AG20443 (cell line): ENCODE measurements at places on chromosomes 7 and 10.

GRCh38 chr7:124101173-124101768 is 68.4 kb upstream of the TMEM229A start:
- no peak for DNase-seq

GRCh38 chr7:116024826-116025809 is 5.4 kb downstream of the TFEC start:
- no peak for DNase-seq

DNA sequence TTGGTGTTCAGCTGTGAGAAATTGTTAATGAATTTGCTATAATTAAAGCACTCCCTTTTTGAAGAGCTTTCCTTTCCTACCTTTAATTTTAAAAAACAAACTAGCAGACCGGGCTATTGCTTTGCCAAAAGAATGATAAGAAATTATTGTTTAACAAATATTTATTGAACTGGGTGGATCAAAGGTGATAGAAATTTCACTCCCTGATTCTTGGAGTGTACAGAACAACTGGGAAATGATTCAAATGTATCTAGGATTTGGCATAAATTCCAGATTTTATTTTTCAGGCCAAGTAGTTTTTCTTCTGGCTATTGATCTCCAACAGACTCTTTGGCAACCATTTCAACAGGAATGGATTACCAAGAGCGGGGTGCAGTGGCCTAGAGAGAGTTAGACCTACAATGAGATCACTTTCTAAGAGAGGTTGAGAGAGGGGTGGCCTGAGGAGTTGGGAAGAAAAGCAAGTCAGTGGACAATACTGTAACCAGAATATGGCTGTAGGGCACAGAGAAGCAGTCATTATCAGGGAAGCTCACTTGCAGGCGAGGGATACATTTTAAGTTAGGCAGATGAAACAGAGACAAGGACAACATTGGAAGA is 71.9 kb downstream of the PLXDC2 start:
- no peak for DNase-seq

- DNase-seq: no peak
These were observed 98.2 kb upstream of the NEBL start for GRCh38 chr10:20995123-20995987.

GRCh38 chr10:34184397-34184796 is 630.7 kb downstream of the PARD3 start:
- DNase-seq: no peak

DNA sequence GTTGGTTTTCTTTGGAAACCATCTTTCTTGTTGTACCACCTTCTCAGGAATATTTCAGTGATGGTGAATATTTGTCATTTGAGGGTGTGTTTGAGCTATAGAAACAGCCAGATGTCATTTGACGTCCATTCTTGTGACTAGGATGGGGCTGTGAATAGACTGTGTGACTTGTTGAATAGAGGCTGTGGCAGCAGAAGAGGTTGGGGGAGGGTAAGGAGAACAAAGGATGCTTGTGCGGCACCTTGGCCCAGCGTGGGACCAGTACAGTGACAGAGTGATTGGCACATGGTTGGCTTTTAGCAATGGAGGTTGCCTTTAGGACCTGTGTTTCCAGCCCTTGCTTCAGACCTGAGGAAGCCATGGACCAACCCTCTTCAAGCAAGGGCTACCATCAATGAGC is 11.3 kb downstream of the DMBT1 start:
- no peak for DNase-seq

- DNase-seq: no peak
These were observed 177.4 kb downstream of the HECW1 start for GRCh38 chr7:43289826-43290225.

GRCh38 chr7:155764438-155764793 is 47.8 kb downstream of the SHH start:
- DNase-seq: no peak

GRCh38 chr10:70711911-70712310 is 39.6 kb downstream of the ADAMTS14 start:
- no peak for DNase-seq

GRCh38 chr10:49255883-49256282 is 43.1 kb upstream of the C10orf71 start:
- DNase-seq: no peak

GRCh38 chr10:27683226-27683625 is 62.4 kb downstream of the MKX start:
- no peak for DNase-seq

DNA sequence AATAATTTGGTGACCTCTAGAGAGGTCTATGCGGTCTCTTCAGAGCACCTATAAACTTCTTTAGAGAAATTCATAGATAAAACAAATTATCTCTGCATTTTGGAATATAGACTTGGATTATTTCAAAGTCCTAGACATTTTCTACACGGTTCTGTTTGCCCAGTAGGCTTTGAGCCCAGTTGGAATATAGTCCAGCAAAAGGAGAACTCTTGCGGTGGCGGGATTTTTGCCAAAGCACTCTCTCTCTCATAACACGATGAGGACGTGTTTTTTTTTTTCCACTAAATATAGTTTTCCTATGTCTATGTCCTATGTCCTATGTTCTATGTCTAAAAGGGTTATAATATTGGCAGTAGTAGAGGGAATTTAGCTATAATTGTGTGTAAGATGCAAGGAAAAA is 164.9 kb upstream of the AGR3 start:
- DNase-seq: no peak

DNA sequence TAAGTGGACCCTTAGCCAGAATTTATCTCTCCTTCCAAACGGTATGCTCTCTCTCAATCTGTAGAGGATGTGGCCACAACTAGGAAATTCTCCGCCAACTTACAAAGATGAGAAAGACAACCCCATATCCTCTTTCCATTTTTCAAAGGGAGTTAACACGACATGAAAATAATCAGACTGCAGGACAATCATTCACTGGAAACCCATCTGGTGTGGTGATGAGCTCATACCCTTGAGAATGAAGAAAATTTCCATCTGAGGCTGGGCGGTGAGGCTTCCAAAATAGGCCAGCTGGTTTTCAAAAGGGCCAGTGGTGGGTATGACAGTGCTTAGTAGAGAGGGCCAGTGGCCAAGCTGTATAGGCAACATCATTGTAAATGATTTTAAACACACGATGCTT is 369.6 kb downstream of the FRMD4A start:
- DNase-seq: peak; percentile 84

DNA sequence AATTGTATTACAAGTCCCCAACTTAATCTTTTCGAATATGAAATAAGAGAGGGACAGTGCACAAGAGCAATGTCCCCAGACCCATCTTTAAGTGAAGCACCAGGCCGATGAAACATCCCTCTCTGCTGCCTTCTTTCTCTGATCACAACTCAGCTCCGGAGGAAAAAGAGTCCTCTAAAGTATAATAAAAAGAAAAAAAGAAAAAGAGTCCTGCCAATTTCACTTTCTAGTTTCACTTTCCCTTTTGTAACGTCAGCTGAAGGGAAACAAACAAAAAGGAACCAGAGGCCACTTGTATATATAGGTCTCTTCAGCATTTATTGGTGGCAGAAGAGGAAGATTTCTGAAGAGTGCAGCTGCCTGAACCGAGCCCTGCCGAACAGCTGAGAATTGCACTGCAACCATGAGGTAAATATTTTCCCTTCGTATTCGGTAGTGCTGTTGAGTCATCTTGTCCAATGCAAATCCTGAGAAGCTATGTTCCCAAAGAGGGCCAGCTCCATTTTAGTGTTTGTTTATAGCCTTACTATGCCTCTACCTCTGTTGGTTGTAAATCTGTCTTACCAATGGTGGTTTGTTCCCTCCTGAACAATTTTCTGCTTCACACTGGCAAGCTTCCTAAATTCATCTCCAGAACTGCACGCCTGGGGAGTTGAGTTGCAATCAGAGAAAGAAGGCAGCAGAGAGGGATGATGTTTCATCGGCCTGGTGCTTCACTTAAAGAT is at the start of gene IFIT2:
TSS of gene IFIT2 (plus strand) at position 326 of the 725 bp plus-strand sequence. CDS start at position 404, 78 bp downstream.
- peak; percentile 64 for DNase-seq

DNA sequence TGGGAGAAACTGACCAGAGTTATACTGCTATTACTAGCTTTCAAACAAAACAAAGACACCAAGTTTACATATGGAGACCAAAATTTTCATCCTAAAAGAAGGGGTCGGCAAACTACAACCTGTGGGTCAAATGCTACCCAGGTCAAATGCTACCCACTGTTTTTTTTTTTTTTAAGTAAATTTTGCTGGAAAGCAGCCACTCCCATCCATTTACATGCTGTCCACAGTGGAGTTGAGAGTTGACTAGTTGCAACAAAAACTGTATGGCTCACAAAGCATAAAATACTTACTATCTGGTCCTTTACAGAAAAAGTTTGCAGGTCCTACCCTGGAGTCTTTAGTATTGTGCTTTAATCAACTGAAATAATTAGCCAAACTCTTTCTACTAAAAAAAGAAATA is 91.4 kb downstream of the SIRT1 start:
- no peak for DNase-seq

- DNase-seq: no peak
These were observed 24.5 kb downstream of the RAPGEF5 start for GRCh38 chr7:22332461-22332870.

DNA sequence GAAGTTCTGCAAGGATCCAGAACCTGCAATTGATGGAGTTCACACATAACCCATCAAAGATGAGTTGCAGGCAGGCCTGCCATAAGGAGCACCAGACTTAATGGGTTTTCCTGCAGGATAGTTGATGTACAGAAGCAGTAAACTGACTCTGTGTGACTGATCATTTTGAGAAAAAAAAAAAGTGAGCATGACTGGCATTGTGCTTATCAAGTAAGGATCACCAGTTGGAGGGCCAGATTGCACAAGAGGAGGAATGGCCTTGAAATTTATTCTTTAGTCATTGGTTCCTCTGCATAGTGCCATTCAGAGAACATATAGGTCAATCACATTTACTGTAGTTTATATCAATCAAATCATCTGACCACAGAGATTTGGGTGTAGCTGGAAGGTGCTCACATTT is 3.8 kb downstream of the CYP3A43 start:
- DNase-seq: no peak

DNA sequence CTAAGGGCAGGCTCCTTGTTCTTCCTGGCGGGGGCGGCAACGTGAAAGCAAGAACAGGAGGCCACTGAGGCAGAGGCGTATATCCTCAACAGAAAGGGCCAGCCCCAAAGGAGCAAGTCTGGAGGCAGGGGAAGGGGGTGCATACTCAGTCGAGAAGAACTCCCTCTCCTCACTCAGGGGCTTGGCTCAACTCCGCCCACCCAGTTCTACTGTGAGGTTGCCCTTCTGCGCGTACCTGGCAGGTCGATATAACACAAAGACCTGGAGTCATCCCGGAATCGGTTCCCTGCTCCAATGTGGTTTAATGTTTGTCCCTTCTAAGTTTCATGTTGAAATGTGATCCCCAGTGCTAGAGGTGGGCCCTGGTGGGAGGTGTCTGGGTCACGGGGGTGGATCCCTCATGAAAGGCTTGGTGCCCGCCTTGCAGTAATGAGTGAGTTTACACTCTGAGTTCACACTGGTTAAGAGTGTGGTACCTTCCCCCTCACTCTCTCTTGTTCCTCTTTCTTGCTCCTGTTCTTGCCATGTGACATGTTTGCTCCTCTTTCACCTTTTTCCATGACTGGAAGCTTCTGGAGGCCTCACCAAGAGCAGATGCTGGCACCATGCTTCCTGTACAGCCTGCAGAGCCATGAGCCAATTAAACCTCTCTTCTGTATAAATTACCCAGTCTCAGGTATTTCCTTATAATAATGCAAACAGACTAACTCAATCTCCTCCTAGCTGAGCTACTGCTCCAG is 32.6 kb downstream of the GSDME start:
- DNase-seq: no peak

- DNase-seq: no peak
These were observed 182.9 kb upstream of the SHH start for GRCh38 chr7:155995183-155995612.

- DNase-seq: peak; percentile 43
These were observed 51.2 kb upstream of the BMPER start for GRCh38 chr7:33854178-33854577.

DNA sequence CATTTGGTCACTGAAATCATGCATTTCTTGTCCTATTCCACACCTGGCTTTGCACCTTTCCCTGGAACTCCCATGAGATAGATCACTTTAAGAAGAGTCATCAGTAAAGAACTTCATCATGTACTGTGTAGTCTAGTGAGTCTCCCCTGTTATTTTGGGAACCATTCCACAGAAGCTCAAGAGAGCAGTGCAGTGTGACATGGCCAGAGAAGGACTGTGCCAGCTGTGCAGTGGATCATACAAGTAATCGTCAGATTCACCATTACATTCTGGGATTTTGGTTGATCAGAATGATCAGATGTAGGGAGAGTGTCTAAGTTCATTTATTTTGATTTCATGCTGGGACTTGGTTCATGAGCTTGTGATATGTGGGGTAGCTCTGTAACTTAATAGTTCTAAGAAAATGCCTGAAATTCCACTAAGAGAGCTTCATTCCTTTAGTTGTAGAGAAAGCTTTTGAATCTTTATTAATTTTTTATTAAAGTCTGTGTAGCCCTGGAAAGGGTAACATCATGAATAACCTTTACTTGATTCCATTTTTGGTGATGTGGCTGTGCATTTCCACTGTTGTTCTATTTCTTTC is 166.8 kb downstream of the SUGCT start:
- peak; percentile 35 for DNase-seq

- no peak for DNase-seq
These were observed 143.7 kb upstream of the COL1A2 start for GRCh38 chr7:94250987-94251386.

DNA sequence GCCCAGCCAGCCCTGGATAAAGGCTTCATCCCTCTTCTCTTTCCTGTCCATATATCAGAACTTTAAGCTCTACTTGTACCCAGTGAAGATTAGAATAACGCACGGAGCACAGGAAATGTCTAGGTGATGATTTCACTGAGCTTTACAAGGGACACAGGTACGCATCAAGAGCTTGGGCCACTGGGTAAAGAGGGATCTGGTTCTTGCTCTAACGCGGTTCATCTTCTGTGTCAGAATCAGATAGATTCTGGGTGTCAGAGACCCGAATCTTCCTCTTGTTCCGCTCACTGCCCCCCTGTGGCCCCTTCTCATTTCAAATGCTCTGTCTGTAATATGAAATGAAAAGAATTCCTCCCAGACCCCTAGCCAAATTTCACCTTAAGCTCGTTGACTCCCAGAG is 24.7 kb downstream of the IL2RA start:
- no peak for DNase-seq

DNA sequence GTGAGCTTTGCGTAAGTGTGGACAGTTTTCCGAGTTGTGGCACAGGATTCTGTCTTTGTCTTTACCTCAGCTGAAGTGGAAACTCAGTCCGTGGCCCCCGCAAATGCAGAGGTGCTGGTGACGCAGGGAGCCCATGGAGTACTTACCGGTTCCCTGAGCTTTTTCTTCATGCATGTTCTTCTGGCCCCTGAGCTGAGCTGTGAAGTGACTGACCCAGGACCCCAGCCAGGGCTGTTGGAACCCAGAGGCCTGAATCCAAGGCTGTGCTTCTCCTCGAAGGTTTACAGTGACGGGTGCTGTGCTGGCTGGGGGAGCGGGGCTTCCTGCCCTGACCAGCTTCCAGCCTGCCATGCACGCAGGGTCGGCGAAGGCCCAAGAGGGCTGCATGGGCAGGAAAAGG is 223.5 kb downstream of the GLRX3 start:
- no peak for DNase-seq

- DNase-seq: no peak
These were observed 36.9 kb downstream of the PRPS1L1 start for GRCh38 chr7:17990761-17991160.

GRCh38 chr7:155797262-155798250 is 14.7 kb downstream of the SHH start:
- DNase-seq: no peak

- peak; percentile 95 for DNase-seq
These were observed 213.1 kb downstream of the ELFN1 start for GRCh38 chr7:1883031-1883761.

GRCh38 chr10:68079434-68079833 is 4.4 kb upstream of the HERC4 start:
- no peak for DNase-seq

GRCh38 chr7:45080265-45080957 is 8.4 kb downstream of the NACAD start:
- no peak for DNase-seq
